ENCODE measurements at places on chromosomes 11 and 22.

- no peak for DNase-seq
Observed at GRCh38 chr11:34161812-34162492, 56.5 kb downstream of the NAT10 start.

DNA sequence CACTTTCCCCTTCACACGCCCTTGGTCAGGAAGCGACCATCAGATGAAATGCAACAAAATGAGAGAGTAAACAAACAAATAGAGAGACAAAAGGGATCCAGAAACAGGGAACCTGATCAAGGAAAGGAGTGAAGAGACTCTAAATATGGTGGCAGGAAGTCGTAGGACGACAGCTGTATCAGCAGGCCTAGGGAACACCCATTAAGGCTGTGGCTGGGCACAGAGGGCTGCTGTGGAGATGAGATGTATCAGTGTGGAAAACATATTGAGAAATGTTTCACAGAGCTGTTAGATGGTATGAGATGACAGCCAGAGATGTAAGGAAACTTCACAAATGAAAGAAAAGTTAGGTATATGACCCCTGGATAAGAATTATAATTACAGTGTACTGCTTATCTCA lies 155.8 kb upstream of the MTMR2 start:
- no peak for DNase-seq

GRCh38 chr11:114501901-114502300 lies 57.8 kb downstream of the NXPE1 start:
- no peak for DNase-seq

DNA sequence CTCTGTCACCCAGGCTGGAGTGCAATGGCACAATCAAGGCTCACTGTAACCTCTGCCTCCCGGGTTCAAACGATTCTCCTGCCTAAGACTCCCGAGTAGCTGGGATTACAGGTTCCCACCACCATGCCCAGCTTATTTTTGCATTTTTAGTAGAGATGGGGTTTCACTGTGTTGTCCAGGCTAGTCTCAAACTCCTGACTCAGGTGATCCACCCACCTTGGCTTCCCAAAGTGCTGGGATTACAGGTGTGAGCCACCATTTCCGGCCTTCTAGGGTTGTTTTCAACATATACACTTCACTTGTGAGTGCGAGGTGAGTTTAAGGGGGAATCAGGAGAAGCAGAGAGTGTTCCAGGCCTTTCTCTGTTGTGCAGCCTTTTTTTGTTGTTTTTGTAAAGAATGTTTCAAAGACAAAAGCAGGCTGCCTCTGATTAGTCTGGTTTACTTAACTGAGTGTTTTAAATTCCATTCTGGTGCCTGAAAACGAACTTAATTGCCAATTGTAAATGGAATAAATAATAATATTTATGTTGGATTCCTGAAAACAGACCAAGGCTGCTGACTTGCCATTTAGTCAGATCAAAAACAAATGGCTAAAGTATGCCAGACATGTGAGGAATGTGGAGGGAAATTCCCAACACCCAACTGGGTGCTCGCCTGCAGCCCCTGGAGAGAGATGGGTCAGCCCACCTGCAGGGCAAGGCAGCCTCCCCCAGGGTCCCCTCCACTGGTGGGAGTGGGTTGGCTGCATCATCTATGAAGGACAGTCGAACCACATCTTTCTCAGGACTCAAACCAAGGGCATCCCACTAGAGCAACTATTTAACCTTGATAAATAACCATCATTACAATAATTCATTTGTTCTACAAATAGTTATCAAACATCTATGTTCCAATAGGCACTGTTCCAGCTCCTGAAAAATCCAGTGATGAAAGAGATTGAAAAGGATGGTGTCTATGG lies 4.6 kb upstream of the RANGAP1 start:
- no peak for DNase-seq

- DNase-seq: no peak
Observed at GRCh38 chr22:19643448-19644313, 70.6 kb upstream of the SEPTIN5 start.

- DNase-seq: no peak
Observed at GRCh38 chr22:48807155-48807554, 1020.5 kb downstream of the BRD1 start.

GRCh38 chr11:96508861-96509260 lies 119.0 kb downstream of the JRKL start:
- no peak for DNase-seq

DNA sequence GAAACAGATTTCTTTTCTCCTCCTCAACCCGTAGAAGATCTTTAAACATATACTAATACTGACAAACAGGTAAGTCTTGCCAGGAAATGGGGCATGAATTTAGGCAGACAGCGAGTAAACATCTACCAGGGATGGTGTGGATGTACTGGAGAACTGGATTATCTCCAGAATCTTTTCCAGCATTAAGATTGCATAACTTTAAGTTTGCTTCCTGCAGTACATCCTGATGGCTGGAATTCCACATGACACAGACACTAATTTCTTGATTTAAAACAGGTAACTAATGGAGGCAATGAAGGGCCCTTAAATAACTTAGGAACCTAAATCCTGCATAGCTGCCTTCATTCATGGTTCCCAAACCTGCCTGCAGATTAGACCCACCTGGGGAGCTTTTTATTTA lies 40.7 kb downstream of the JHY start:
- DNase-seq: no peak

DNA sequence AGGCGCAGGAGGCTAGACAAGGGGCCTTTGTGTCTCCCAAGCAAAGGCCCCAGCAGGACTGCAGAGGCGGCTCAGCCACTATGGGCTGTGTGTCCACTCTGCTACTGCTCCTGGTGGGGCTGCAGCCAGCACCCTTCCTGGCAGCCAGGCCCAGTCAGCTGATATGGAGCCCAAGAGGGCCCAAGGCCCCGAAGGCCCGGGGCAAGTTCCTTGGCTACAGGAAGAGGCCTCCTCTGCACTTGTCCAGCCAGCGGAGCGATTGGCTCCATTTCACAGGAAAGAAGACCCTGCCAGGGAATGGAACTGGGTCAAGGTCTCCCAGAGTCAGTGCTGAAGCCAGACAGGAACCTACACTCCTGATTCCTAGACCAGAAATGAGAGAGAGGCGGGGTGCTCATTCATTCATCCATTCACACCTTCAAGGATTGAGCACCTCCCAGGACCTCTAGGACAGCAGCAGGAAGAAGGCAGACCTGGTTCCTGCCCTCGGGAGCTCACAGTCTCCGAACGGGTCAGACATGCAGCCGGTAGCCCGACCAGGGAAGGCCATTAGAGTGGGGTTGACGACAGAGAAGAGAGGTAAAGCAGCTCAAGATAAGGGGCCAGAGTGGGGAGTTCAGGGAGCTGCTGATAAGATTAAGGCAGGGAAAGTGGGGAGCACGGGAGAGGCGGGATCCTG lies 811 bp upstream of the P2RY2 start:
- DNase-seq: no peak

GRCh38 chr11:44693654-44694119 lies 33.1 kb upstream of the TSPAN18 start:
- DNase-seq: no peak

- no peak for DNase-seq
Observed at GRCh38 chr11:68690671-68691401, 6.5 kb downstream of the GAL start.

DNA sequence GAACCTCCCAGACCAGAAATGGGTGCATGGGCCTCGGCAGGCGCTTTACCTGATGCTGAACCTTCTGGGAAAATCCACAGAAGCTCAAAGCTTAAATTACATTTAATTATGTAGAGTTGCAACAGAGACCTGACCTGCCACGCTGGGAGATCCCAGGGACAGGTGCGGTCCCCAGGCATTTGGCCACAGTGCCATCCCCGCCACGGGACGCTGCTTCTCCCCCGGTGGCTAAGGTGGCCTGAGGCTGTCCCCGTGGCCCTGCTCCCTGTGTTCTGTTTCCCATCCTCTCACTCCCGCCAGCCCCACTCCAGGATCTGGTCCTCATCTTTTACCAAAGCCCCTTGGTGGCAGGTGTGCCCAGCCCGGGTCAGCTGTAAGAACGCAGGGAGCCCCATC lies 39.6 kb downstream of the GRAMD4 start:
- no peak for DNase-seq

- no peak for DNase-seq
Observed at GRCh38 chr11:90700789-90701439, 478.1 kb upstream of the CHORDC1 start.

DNA sequence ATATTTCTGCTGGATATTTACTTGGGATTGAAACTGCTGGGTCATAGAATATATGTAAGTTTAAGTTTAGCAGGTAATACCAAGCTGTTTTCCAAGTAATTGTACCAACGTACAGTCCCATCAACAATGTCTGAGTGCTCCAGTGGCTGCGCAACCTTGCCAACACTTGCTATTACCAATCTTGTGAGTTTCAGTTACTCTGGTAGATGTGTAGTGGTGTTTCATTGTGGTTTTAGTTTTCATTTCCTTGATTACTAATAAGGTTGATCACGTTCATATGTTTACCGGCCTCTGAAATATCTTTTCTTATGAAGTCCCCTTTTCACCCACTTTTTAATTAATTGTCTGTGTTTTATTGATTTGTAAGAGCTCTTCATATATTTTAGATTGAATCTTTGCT lies 370.6 kb upstream of the CADM1 start:
- no peak for DNase-seq

GRCh38 chr22:38412435-38413084 lies 42.4 kb downstream of the KCNJ4 start:
- DNase-seq: peak; percentile 47

DNA sequence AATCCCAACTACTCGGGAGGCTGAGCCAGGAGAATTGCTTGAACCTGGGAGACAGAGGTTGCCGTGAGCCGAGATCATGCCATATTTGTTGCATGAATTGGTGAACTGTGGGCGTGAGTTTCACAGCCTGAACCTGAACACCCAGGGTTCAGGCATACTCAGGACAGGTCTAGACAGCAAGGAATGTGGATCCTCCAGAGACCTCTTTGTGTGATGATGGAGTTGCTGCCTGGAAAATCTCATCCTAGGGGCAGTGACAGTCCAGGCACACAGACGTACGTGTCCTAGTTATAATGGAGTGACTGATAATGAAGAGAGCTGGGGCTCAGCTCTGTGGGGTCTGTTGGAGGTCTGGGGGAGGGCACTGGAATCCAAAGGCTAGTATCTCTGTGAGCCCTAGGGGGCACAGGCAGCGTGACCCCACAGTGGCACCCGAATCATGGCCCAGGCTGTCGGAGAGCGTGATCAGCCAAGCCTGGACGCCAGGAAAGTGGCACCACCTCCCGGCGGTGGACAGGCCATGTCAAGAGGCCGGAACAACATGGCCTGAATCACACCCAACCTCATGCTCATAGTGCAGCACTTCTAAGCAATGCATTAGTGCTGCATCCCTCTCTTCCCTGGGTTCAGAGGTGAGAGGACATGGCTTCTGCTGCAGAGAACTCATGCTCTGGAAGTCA lies 31.7 kb downstream of the RIBC2 start:
- no peak for DNase-seq

DNA sequence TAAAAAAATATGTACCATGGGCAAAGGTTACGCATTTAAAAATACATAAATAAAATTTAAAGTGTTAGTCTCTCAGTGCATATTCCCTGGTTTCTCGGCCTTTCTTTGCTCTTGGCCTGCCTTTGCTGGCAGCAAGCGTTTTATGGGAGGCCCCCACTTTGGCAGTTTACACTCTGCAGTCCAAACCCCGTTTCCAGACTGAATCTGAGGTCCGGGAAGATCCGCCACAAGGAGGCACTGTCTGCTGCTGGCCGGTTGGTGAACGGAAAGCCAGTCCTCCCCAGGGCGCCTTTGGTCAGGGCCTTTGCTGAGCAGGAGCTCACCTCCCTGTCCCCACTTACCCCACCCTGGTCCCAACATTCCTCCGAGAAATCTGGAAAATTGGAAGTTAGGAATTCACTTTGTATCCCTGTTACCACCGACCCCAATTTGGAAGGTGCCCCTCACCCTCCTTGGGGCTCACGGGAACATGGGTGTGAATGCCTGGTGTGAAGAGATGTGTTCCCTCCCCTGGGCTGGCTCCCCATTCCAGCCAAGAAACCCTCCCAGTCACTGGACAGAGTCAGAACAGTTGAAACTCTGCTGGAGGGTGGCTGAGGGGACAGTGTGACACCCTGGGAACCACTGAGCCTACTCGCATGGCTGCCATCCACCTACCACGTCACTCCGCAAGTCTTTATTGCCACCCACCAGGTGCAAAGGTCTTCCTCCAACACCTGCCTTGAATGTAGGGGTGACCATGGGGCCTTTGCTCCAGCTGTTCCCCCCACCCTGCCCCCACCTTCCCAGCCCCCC lies 9.4 kb upstream of the SF1 start:
- DNase-seq: peak; percentile 55

GRCh38 chr22:49936973-49937757 lies 18.7 kb downstream of the CRELD2 start:
- DNase-seq: no peak

GRCh38 chr11:130761560-130762220 lies 154.6 kb downstream of the SNX19 start:
- no peak for DNase-seq

GRCh38 chr11:352456-353031 lies 16.8 kb upstream of the B4GALNT4 start:
- DNase-seq: no peak

- DNase-seq: peak; percentile 43
Observed at GRCh38 chr22:20979243-20979809, 2.8 kb upstream of the LZTR1 start.

DNA sequence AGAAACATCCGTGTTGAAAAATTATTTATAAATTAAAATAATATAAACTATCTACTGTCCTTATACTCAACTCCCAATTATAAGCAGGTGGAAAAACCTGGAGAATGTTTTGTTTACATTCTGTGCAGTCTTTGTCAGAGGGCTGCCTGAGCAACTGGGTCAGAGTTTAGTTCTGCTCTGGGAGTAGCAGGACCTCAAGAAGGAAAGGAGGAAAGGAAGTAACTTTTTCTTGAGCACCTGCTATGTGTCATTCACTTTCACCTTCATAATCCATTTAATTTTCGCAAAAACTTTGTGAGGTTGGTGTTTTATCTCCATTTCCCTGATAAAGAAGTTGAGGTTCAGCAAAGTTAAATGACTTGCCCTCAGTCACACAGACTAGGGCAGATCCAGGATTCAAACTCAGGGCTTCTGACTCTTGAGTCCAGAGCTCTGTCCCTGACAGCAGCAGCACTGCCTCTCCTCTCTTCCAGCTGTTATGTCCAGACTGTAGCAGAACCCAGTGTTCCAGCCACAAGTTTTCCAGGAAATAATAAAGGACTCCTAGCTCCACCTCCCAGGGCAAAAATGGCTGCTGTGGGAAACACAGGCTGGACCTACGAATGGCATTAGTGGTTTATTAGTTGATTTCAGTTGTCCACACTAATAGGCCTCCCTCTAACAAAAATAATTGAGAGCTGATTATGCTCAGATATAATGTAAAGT lies 6.4 kb downstream of the CD3E start:
- DNase-seq: no peak

DNA sequence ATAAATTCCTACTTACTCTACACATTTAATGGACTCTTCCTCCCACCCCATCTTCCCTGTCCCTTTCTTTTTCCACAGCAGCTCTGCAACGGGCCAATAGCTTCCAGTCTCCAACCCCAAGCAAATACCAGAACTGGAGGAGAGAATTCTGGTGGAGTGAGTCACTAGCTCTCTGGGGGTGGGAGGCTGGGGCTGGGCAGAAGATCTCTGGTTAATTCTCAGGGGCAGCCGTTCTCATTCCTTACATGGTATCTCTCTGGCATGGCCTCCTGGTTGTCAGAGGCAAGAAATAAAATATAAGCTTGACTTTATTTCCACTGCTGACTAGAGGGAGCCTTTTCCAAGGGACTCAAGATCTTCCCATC lies 90.4 kb upstream of the PARVA start:
- DNase-seq: no peak

GRCh38 chr11:73055655-73056354 lies 86.3 kb downstream of the FCHSD2 start:
- DNase-seq: no peak

GRCh38 chr22:26452236-26453016 lies 23.4 kb downstream of the ASPHD2 start:
- no peak for DNase-seq
